ENCODE measurements at places on chromosomes 2 and 18. TPM values are rescaled to one million over a fixed set of nuclear protein-coding genes. Genes with fewer than 3 reads are reported as not detected.

GRCh38 chr18:23450022-23450421 lies 3.1 kb upstream of the RIOK3 start:
- DNase-seq, result no peak

DNA sequence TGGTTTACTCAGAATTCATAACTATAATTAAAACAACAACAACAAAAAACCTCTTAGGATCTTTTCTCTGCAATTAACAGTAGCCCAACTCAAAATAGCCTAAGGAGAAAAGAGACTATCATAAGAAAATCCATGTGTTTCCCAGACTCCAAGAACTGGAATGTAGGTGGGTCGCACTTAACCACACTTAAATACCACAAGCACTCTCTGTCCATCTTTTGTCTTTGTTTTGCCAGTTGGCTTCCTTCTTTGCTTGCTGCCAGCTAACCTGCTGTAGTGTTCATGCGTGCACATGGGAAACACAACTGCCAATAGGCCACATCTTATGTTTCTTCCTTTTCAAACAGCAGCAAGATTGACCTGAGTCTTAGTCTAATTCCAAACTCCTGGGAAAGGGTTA lies 24.1 kb upstream of the ACVR1 start:
- DNase-seq, result no peak

DNA sequence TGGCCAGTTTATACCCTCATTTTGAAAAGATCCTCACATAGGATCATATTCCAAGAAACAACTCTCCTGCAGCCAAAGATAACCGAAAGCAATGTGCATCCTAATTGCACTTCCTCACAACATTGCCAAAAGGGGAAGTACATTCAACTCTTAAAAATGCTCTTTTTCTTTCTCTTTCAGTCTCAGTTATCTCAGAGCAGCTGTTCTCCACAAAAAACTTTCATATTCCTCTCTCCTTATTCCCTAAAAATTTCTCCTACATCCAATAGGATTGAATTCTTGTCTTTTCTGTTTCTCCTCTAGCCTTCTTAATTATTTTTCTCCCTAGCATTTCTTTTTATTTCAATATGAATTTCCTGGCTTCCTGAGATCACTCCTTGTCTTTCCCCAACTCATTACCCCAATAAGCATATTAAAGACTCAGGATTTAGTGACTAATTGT lies 7.4 kb upstream of the VRK2 start:
- no peak for DNase-seq

- no peak for DNase-seq
These were observed 996 bp downstream of the PTCD3 start for GRCh38 chr2:86107031-86107430.

DNA sequence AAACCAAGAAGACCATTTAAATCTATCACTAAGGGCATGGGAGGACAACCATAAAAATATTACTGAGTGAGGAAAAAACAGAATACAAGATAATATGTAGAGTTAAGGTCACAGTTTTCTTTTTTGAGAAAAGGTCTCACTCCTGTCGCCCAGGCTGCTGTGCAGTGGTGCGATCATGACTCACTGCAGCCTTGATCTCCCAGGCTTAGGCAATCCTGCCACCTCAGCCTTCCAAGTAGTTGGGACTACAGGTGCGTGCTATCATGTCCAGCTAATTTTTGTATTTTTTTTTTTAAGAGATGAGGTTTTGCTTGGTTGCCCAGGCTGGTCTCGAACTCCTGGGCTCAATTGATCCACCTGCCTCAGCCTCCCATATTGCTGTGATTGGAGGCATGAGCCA lies 24.0 kb downstream of the POLR1A start:
- no peak for DNase-seq

DNA sequence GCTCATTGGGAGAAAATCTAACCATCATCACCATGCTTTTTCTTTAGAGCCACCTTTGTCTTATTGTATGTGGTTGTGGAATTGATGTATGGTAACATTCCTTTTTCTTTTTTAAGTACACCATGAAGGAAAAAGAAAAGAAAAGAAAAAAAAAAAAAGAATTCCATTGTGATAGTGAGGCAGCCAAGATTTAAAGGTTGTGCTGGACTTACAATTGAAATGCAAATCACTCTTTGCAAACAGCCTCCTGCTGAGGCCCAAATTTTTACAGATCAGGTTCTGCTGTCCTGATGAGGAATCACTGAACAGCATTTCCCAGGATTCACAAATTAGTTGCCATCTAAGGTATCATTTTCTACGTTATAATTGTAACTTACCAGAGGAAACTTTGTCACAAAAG lies 1101.0 kb upstream of the FANCL start:
- DNase-seq, result no peak

DNA sequence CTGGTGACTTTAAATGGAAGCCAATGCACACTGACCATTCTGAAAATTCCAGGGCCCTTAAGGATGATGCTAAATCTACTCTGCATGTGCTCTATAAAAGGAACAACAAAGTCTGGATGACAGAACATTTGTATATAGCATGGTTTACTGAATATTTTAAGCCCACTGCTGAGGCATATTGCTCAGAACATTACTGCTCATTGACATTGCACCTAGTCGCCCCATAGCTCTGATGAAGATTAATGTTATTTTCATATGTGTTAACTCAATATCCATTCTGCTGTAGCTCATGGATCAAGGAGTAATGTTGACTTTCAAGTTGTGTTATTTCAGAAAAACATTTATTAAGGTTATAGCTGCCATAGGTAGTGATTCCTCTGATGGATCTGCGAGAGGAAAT lies 827.5 kb upstream of the CHAC2 start:
- DNase-seq, result no peak

GRCh38 chr2:24981411-24982136 lies 9.8 kb upstream of the DNAJC27 start:
- no peak for DNase-seq

DNA sequence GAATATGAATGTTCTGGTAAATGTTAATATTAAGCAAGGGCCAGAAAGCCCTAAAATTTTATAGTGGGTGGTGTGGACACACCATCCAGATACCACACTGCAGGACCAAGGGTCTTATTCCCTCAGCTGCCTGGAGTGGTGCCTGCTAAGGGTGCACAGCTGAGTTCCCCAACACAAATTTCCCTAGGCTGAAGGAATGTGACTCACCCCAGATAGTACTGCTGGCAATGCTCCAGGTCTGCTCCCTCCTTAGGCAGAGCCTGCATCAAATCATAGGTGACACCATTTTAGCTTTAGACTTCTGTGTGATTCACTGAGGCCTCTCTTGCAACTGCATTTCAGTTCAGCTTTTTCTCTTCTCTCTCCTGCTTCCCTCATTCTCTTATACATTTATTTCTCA lies 321.1 kb downstream of the SATB2 start:
- DNase-seq, result no peak

DNA sequence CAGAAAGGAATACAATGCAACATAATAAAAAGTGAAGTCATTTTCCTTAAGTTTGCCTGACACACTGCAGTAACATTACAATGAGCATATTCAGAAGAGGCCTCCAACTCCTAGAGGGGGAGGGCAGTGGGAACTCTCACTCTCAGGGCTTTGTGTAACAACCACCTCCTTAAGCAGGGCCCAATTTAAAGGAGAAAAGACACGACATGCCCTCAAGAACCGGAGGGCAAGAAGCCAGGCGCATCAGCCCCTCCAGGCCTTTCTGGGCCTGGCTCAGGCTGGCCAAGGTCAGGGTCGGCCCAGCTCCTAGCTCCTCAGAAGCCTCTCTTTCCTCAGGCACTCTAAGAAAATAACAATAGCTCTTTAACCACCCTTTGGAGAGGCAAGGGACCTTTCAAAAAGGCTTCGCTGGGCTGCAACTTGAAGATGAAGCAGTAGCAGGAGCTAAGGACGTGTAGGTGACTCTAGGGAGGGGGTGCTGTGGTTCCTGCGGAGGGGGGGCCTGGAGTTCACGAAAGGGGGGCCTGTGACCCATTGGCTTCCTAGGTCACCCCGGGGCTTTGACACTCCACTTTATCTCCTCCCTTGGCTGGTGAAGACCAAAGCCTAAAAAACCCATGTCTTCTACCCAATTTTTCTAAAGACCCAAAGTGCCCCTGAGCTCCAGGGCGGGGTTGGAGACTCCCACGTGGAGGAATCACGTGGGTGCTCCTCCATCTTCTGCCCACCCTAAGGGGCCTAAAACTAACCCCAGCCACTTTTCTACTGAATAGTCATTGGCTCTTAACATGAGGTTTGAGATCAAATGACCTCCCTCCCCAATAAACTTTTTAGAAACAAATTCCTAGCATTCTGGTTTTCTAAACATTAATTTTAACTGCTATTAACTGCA lies 13.3 kb downstream of the SERTAD2 start:
- no peak for DNase-seq

DNA sequence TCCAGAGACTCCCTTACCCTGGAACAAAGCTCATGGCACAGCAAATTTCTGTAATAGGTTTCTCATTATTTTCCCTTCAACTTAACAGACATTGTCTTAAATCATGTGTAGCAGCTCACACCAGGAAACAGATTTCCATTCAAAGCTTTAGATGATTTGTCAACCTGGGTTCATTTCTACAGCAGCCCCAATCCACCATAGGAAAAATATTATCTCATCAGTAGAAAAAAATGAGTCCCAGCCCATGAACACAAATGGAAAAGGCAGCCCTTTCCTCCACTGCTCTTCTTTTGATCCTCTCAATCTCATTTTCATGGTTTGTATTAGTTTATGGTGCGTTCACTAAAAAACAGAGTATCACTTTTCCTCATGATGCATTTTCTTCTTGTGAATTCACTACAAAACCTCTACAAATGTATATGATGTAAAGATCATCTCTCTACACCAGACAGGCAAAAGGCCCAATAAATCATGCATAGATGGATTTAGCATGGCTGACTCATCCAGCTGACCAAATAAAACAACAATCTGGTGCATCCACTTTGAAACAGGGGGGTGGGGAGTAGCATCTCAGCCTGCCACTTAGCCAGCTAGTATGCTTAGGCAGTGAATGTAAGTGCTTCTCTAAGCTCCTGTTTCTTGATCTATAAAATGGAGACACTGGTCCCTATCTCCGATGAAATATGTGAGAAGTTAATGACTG lies 78.6 kb downstream of the SATB2 start:
- no peak for DNase-seq

DNA sequence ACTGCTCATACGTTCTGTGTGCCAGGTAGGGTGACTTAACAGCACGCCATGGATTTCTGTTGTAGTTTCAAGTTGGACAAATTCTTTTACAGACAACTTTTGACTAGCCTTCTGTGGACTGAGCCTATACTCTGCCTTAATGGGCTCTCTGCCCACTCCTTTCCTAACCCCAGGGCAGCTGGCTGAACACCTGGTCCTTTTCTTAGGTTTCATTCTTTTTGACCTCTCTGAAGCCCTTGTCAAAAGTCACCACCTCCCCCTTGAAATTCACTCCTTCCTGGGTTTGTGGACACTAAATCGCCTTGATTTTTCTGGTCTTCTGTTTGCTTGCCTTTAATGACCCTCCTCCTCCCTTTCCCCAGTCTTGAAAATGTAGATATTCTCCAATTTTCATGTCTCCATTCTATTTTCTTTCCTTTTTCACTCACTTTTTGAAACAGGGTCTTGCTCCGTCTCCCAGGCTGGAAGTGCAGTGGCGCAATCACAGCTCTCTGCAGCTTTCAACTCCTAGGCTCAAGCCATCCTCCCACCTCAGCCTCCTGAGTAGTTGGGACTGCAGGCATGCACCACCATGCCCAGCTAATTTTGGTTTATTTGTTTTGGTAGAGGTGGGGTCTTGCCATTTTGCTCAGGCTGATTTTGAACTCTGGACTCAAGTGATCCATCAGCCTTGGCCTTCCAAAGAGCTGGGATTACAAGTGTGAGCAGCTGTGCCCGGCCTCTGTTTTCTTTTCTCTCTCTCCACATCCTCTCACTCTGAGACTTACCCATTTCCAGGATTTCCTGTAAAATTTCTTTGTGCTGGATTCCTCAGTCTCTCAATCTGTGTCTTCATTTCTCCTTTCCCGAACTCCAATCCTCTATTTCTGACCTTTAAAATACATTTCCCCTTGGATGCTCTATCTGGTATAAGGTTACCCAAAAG lies 112.9 kb downstream of the PLB1 start:
- no peak for DNase-seq

DNA sequence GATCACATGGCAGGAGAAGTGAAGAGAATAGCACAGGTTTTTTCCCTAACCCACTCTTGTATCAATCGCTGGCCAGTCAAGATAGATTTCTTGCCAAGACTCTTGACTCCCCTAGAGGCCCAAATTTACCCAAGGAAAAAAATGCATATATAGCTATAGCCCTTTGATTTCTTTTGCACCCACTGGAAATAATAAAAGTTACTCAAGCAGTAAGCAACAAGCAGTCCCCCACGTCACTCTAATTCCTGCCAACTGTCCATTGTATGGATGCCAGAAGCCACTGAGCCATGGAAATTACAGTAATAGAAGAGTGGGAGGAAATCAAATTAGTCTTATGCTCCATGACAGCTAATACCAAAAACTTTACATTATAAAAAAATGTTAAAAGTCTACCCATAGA lies 125.3 kb upstream of the SLC39A10 start:
- no peak for DNase-seq

GRCh38 chr18:36808681-36809080 lies 20.1 kb downstream of the TPGS2 start:
- no peak for DNase-seq

The CGREF1 gene
- 2.4 TPM for total RNA-seq

The CDH7 gene
- not detected for total RNA-seq

The DUSP19 gene
- total RNA-seq, result 2.8 TPM

The IL1RN gene
- 18.5 TPM for total RNA-seq

The NCKAP5 gene
- not detected for total RNA-seq

The FHOD3 gene
- not detected for total RNA-seq

The DYSF gene
- 1.6 TPM for total RNA-seq

The GAD1 gene
- total RNA-seq, result 17.8 TPM

The LINC00305 gene
- not detected for total RNA-seq

The MDH1B gene
- total RNA-seq, result 0.96 TPM

The SERPINB13 gene
- total RNA-seq, result not detected

The ILKAP gene
- total RNA-seq, result 55.5 TPM
